ENCODE measurements at places on chromosomes 7 and 10.

DNA sequence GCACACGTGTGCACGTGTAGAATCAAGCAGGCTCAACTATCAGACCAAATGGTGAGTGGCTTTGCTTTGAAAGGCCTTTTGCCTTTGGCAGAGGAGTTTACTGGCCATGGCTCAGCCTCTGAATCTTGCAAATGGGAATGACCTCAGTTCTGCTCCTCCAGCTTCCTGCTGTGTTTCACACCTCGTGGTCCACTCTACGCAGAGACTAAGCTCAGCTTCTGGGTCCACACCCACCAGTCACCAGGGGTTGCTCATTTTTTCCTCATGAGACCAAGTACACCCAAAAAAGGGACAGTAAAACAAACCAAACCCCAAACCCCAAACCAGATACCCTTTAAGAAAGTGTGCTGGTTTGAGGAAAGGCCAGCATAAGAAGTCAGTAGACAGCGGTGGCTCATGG, 236.4 kb downstream of the DNAJB6 start:
- no peak for DNase-seq

GRCh38 chr10:131396121-131397050, 84.9 kb upstream of the TCERG1L start:
- DNase-seq, result peak; percentile 7

GRCh38 chr10:10053051-10053450, 964.6 kb upstream of the CELF2 start:
- DNase-seq, result peak; percentile 12

GRCh38 chr7:1670894-1671593, 967 bp downstream of the ELFN1 start:
- DNase-seq, result no peak

DNA sequence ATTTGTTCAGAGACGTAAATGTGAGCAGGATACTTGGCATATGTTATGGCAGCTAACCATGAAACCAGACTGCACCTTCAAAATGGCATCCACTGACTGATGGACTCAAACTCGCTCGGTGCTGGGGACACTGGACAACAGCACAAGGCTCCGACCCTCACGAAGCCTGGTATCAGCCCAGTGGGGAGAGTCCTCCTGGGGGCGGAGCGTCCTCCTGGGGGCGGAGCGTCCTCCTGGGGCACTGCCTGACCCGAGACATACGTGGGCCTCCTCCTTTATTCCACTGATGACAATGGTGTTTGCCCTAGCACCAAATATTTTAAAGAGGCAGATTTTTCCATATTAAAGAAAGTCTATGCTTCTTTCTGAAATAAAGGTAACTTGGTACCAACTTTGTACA, 39.5 kb downstream of the ESYT2 start:
- no peak for DNase-seq

DNA sequence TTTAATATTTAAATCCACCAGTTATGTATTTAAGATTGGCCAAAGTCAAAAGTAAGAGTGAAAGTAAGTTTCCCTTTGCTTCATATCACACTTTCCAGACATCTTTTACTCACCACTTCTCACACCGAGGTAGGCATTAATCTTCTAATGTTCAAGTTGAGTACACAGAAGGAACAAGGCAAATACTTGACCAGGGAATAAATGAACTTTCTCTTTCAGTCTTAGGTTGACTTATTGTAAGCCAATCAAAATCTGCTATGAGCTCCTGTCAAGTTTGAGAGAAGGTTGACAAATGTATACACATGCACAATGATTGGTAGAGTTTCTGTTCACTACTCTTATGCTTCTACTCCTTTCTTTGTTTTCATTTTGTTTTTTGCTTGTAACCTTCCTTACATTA, 842.5 kb downstream of the REEP3 start:
- no peak for DNase-seq

- DNase-seq, result no peak
Observed at GRCh38 chr7:122262246-122262645, 42.3 kb downstream of the FEZF1 start.

- DNase-seq, result no peak
Observed at GRCh38 chr7:9028012-9028411, 594.6 kb downstream of the NXPH1 start.

- DNase-seq, result no peak
Observed at GRCh38 chr7:128408709-128409595, 830 bp downstream of the IMPDH1 start.

DNA sequence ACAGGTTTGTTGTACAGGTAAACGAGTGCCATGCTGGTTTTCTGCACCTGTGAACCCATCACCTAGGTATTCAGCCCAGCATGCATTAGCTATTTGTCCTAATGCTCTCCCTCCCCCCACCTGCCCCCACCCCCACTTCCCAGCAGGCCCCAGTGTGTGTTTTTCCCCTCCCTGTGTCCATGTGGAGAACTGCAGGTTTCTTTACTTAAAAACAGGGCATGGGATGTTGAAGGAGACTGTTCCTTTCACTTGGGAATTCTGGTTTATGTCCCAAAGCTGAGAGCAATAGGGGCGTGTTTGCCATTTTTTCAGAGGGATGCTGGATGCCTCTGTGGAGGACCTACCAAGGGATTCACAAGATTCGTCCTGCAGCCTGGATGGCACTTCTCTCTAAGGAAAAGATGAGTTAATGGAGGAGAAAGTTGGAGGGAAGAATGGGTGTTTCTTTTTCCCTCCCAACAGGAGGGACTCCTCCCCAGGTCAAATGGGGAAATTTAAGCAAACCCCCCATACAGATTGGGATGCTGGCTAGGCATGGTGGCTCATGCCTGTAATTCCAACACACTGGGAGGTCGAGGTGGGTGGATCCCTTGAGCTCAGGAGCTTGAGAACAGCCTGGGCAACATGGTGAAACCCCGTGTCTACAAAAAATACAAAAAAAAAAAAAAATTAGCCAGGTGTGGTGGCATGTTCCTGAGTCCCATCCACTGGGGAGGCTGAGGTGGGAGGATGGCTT, 136.0 kb downstream of the GALNT17 start:
- DNase-seq, result no peak

- no peak for DNase-seq
Observed at GRCh38 chr7:130157700-130158099, 47.5 kb downstream of the TMEM209 start.

DNA sequence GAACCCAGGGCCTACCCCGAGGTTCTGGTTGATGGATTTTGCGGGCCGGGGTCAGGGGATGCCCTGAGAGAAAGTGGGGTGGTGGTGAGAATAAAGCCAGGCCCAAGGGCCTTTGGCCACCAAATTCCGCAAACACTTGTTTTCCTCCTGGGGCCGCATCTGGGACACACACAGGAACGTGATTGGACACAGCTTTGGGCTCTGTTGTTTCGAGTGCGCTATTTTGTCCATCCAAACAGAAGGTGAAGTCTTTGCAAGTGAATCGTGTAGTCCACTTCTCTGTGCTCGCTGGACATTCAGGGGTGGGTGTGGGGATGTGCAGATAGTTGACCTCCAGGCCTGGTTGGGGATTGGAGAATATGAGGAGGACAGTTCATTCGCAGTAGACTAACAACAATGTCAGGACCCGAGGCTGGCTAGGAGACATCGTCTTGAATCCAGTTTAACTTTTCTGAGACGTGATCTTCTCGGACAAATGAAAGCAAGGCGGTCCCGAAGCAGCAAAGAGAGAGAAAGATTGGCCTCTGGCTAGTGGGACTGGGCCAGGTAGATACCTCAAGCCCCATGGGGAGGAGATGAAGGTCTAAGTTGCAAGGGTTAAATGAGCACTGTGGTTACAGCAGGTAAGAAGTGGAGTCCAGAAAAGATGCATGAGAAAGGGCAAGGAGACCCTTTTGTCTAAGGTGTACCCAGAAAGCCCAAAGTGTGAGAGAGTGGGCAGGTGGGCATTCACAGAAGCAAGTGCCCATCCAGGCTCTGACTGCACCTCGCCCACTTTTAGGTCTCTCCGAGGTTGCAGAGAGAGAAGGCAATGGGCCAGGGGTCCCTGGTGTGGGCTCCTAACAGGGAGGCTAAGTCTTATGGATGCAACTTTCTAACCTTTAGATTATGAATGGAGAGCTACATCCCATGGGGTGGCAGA, 764 bp upstream of the FAM131B start:
- DNase-seq, result no peak

DNA sequence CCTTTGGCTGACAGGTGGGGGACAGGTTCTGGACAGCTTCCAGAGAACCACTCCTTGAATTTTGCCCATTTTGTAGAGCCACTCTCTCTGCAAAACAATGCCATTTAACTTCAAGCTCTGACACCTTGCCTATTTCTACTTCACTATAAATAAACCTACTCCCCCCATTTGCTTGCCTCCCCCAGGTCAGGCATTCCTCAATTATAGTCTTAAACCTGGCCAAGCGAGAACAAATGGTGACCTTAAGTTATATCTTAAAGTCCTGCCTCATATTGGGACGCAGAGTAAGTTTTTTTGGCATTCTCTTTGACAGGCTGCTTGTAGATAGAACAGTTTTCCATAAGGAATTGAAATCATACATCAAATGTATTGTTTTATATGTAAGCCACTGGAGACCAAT, 706.9 kb downstream of the LRMDA start:
- no peak for DNase-seq

DNA sequence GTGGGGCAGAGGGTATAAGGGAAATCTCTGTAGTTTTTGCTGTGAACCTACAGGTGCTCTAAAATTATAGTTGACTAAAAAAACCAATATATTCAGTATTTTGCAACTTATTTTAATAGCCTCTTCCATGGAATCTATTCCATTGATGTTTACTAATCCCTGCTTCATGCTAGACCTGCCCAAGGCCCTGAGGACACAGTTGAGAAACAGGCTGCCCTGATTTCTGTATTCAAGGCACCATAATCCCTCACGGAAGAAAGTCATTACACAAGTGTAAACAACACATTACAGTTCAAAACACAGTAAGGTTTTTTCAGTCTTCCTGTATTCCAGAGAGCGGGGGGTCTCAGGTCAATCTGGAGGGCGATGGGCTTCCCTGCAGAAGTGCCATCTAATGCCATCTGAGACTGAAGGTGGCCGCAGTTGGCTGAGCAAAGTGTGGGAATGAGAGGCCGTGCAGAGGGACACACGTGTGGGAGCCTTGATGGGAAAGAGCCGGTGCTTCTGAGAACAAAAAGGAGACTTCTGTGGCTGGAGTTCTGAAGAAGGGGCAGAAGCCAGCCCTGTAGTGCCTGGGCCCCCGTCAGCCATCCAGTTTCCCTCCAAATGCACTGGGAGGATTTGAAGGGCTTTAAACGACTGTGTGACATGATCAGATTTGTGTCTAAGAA, 146.9 kb downstream of the PTPN20 start:
- DNase-seq, result no peak

- DNase-seq, result no peak
Observed at GRCh38 chr7:150358988-150359621, 9.5 kb upstream of the REPIN1 start.

GRCh38 chr10:69504576-69505250, 53.4 kb downstream of the TSPAN15 start:
- DNase-seq, result no peak

- no peak for DNase-seq
Observed at GRCh38 chr7:24318326-24318725, 34.3 kb downstream of the NPY start.

- no peak for DNase-seq
Observed at GRCh38 chr10:86363184-86363832, 3.3 kb downstream of the GRID1 start.

GRCh38 chr7:85469446-85470010, 282.7 kb upstream of the SEMA3D start:
- peak; percentile 83 for DNase-seq

GRCh38 chr10:24039897-24040296, 169.0 kb upstream of the KIAA1217 start:
- no peak for DNase-seq

DNA sequence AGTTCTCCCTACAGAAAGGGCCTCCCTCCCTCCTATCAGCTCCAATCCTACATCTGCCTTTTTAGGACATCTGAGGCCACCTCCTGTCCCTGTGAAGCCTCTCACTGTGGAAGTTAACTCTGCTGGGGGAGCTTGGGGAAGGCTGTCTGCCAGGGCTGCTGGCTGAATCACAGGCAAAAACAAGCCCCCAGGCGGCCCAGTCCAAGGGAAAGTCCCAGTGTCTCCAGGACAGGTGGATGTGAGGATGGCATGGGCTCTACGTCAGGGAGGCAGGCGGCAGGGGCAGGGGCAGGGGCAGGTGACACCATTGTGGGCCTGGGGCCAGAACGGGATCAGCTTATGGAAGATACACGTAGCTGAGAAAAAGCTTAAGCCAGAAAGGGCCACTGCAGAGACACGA, 240.2 kb downstream of the MAD1L1 start:
- DNase-seq, result no peak

- DNase-seq, result no peak
Observed at GRCh38 chr10:50506861-50507573, 116.7 kb downstream of the SGMS1 start.

- no peak for DNase-seq
Observed at GRCh38 chr10:24041834-24042233, 167.1 kb upstream of the KIAA1217 start.

DNA sequence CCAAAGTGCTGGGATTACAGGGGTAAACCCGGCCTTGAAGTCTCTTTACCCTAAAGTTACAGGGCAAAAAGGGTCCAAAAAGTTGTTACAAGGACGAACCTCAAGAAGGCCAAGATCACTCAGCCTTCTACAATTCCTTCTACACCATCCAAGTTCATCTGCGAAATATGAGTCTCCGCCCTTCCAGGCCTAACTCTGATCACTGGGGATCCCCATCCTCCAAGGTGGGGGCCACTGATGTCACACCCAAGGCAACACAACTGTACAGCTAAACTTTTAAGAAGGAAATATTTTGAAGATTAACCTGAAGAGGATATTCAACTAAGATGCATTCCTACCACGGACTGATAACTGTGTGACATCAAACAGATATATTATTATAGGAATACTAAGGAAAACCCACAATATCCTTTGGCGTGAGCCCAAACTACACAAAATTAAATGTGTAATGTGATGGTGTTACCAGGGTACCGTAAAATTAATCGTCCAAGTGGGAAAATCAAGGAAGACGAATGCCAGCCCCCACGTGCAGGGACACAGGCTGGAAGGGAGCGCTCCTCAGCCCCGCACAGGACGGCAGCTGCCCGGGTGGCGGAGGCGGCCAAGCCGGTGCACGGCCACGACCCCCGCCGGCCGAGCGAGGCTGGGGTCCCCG, 1.0 kb downstream of the PAXIP1 start:
- DNase-seq, result peak; percentile 1

- DNase-seq, result no peak
Observed at GRCh38 chr7:68789597-68789996, 808.7 kb upstream of the AUTS2 start.

DNA sequence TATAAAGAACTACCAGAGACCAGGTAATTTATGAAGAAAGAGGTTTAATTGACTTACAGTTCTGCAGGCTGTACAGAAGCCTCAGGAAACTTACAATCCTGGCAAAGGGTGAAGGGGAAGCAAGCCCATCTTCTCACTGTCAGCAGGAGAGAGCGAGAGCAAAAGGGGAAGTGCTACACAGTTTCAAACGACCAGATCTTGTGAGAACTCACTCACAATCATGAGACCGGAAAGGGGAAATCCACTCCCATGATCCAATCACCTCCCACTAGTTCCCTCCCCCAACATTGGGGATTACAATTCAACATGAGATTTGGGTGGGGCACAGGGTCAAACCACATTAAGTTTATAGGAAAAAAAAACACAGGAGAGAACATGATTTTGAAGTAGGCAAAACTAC, 222.1 kb upstream of the SHH start:
- DNase-seq, result no peak

GRCh38 chr10:66586073-66586472, 339.8 kb upstream of the LRRTM3 start:
- peak; percentile 43 for DNase-seq
